ENCODE measurements at places on chromosomes 16 and 17.

DNA sequence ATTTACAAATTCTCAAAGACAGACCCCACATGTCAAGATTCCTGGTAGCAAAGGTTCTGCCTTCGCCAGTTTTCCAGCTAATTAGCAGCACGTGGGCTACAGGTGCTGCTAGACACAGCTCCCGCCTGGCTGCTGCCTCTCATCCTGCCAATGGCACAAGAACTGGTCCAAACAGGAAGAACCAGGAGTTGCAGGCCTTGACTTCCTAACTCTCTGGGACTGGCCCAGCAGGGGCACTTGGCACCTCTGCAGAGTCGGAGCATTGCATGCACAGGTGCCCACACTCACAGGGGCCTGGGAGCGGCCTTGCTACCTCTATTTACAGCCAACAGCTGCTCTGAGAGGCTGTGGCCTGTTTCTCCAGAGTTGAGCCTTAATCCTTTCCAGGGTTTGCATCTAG, 39.6 kb downstream of the TK2 start:
- DNase-seq: no peak

DNA sequence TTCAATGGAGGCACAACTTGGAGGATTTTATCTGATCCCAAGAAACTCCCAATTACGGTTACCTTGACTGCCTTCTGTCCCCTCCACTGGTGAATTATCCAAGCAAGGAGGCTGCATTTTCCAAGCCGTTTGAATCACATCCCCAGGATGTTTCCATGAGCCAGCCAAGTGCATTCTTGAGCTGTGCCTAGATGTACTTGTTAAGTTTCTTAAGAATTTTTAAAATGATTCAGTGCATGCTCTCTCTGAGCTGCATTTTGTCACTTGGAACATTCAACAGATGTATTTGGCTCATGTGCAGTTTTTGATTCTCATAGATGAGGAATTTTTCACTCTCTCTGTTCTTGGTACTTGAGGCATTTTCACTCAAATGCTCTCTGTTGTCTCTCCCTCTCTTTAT, 202.6 kb upstream of the MYOCD start:
- no peak for DNase-seq

- DNase-seq: no peak
Observed at GRCh38 chr17:62782730-62783270, 25.3 kb downstream of the MARCHF10 start.

DNA sequence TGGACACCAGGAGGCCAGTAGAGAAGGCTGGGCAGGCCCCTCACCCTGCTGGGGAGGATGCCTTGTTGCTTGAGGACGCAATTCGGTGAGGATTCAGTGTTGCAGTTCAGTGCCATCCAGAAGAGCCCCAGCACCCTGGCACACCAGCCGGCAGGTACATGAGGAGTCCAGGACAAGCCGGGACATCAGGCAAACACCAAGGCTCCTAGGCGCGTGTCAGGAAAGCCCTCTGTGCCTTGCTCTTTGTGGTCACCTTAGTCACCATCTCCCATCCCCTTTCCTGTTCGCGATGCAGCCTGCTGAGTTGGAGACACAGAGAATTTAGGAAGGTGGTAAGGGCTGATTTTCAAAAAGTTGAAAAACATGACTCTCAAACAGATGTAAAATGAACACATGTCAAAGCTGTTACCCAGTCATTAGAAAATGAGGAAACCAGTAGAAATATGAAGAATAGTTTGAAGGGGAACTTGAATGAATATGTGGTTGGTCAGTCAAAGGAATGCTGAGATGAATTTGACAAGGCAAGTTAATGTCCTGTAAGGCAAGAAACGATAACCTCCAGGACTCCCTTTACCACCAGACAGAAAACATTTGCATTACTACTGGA, 2.3 kb upstream of the NCBP3 start:
- DNase-seq: no peak

DNA sequence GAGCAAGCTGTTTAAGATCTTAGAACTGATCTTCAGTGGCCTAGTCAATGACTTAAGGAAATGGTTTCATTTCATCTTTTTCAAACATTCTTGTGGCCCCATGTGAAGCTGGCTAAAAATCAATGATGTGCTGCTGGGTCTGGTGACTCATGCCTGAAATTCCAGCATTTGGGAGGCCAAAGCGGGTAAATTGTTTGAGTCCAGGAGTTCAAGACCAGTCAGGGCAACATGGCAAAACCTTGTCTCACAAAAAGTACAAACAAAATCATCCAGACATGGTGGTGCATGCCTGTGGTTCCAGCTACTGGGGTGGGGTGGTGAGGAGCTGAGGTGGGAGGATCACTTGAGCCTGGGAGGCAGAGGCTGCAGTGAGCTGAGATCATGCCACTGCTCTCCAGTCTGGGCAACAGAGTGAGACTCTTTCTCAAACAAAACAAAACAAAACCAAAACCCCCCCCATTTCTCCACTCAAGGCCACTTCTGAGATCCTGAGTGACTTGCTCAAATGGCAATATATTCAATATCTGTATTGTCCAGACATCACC, 17.4 kb upstream of the COL1A1 start:
- DNase-seq: no peak

GRCh38 chr17:73072219-73072962, 20.1 kb downstream of the SLC39A11 start:
- DNase-seq: no peak

DNA sequence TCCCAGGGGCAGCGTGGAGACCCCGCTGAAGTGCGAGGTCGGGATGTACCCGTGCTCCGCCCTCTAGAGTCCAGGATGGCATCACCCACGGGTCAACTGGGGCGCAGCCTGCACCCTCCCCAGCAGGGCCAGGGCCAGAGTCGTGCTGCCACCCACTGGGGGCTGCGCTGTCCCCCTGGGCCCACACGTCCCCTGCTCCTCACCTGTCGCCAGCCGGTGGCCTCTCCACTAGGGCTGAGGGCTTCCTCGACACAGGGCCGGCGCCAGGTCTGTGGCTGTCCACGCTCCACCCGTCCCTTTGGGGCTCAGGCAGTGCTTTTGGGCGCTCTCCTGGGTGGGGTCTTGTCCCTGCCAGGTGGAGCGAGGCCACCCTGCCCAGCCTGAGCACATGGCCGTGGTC, 11.6 kb upstream of the PRR35 start:
- no peak for DNase-seq

GRCh38 chr17:47821424-47822391, at the start of gene OSBPL7:
OSBPL7 (minus strand) TSS chr17:47821794; CDS start chr17:47820278, 1,516 bp downstream.
- DNase-seq: peak; percentile 67

- no peak for DNase-seq
Observed at GRCh38 chr17:18017958-18018357, 21.0 kb downstream of the ATPAF2 start.

DNA sequence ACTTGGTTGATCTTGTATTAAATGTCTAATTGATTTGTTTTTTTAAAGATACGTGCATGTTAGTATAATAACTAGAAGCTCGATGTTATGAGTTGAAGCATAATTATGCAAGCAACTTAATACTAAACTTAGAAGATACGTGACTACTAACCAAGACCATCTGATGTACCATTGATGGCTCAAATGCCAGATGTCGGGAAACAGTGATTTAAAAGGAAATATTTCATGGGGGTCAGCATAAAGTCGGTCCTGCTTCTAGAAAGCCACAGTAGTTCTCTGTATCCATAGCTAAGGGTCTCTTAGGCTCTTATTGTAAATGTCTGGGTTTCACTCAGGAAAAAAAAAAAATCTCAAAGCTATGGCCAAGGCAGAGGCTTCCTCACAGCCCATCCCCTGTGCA, 61.2 kb upstream of the RBFOX1 start:
- no peak for DNase-seq

DNA sequence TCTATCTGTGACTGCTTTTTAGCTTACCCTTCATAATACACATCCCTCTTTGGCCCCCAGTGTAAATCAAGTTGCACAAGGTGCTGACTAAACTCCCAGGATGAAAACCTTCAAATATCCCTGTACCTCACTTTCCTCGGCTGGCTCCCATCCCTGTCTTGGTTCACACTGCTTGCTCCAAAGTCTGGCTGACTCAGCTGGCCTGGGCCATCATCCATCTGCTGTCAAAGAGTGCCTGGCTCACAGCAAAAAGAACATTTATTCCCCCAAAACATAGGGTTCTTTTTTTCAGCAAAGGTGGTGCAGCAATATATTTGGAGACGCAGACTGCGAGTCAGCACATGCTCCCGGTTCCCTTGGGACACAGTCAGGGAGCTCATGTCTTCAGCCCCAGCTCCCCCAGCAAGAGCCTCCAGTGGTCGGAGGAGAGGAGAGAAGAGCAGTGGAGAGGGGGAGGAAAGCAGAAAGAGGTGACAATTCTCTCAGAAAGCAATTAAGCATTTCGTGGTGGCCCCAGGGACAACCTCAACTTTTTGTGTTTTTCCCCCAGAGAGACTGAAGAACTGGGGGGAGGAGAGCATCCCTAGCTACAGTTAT, 26.1 kb downstream of the GPR142 start:
- DNase-seq: no peak
